Mesothelial cell of epicardium (in vitro differentiated cells): ENCODE measurements at places on chromosomes 3 and 15. TPM values are rescaled to one million over a fixed set of nuclear protein-coding genes. Genes with fewer than 3 reads are reported as not detected.

NR2E3 gene
- 1.1 to 2.0 TPM (median 1.2 TPM) in 3 replicates for total RNA-seq

CCR9 gene
- not detected in 3 replicates for total RNA-seq

INSYN1 gene
- 11.7 to 13.2 TPM (median 12.7 TPM) in 3 replicates for total RNA-seq

SEMA5B gene
- 0.20 to 0.51 TPM (median 0.27 TPM) in 3 replicates for total RNA-seq

FGD5 gene
- total RNA-seq, result 3.2 to 3.5 TPM (median 3.4 TPM) in 3 replicates

CCR1 gene
- not detected in 3 replicates for total RNA-seq

CYP11A1 gene
- 5.2 to 7.0 TPM (median 5.3 TPM) in 3 replicates for total RNA-seq

ADGRG7 gene
- not detected in 3 replicates for total RNA-seq

DNA sequence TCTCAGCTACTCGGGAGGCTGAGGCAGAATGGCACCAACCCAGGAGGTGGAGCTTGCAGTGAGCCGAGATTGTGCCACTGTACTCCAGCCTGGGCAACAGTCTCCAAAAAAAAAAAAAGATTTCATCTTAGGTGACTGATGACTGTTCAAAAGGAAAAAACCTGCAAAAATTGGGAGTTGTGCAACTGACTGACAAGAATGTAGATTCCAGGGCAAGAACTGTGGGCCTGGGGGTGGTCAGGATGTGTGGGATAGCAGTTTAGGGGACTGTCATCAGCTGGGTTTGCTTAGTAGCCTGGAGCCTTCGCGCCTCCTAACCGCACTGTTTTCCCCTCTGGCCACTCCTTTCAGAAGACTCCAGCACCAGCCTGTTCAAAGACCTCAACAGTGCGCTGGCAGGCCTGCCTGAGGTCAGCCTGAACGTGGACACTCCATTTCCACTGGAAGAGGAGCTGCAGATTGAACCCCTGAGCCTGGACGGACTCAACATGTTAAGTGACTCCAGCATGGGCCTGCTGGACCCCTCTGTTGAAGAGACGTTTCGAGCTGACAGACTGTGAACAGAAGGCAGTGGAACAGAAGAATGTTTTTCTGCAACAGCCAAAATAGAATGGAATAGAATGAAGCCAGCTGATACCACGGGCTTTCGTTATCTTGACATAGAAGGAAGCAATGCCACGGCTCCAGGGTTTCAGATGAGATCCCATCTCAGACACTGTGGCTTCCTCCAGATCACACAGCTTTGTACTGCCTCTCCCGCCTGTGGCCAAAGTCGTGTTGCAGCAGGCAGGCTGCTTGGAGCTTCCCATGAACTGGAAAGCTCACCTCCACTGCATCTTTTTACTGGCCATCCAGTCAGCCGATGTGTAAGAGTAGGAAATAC, 75.3 kb upstream of the BLM start:
- no peaks in the 10 kb centered on the region for H3K27me3 ChIP-seq
- no peaks in the 10 kb centered on the region for H3K4me1 ChIP-seq
- H3K36me3 ChIP-seq, result peaks cover 42% of the 10 kb centered on the region
- H3K4me3 ChIP-seq, result no peak overlapping the region
- peak overlapping the region; percentile 21 for H3K27ac ChIP-seq

- H3K4me1 ChIP-seq, result peaks cover 3% of the 10 kb centered on the region
- DNase-seq, result no peak
- no peaks in the 10 kb centered on the region for H3K27me3 ChIP-seq
- no peak overlapping the region for H3K27ac ChIP-seq
These were observed 26.1 kb downstream of the CEP152 start for GRCh38 chr15:48784756-48785155.

DNA sequence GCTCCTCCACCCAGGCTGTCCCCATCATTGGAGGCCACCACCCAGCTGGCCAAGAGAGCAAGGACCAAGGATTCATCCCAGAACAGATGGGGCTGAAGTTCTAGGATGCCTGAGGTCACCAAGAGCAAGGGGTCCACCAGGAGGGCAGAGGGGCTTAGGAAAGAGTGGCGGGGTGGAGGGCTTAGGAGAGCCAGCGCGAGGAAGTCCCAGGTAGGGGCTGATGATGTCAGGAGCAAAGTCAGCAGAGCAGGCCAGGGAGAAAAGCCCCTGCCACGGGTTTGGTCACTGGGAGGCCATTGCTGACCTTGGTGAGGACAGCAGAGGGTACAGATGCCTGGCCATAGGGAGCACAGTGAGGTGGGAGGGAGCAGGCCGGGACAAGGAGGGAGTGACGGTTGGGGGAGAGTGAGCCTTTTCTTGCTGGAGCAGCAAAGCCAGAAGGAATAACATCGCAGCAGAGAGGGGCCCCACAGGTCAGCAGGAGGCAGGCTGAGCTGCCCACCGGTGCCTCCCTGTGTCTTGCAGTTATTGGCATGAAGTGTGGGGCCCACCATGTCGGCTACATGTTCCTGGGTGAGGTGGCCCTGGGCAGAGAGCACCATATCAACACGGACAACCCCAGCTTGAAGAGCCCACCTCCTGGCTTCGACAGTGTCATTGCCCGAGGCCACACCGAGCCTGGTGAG, 5.2 kb downstream of the PARP3 start:
- H3K4me1 ChIP-seq, result peaks cover 8% of the 10 kb centered on the region
- no peaks in the 10 kb centered on the region for H3K36me3 ChIP-seq
- no peak overlapping the region for H3K27ac ChIP-seq
- DNase-seq, result no peak
- H3K4me3 ChIP-seq, result no peak overlapping the region

DNA sequence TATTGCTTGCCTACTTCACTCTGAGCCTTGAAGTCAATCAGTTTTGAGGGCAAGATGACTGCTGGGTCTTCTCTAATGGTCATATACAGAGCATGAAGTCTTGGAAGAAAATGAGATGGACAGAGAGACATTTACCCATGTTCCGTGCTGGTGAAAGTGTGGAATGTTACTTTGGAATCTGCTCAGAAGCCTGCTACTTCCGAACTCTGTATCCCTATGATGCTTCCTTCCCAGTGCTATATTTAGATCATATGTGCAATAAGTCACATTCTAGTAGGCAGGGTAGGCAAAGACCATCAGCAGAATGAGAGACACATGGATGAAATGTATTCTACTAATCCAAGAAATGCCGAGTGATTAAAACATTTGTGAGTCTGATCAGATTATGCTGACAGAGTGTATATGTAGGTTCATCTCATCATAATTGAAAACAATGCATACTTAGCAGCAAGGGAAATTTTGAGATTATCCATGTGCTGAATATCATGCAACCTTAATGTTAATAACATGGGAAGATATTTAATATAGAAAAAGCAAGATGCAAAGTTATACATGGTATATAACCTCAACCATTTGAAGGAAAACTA, 60.5 kb downstream of the RAB7A start:
- no peak overlapping the region for H3K4me3 ChIP-seq
- H3K36me3 ChIP-seq, result no peaks in the 10 kb centered on the region
- H3K27me3 ChIP-seq, result no peaks in the 10 kb centered on the region
- peaks cover 28% of the 10 kb centered on the region for H3K4me1 ChIP-seq

GRCh38 chr3:35641920-35642527, 2.7 kb downstream of the ARPP21 start:
- peaks cover 28% of the 10 kb centered on the region for H3K4me1 ChIP-seq
- no peak overlapping the region for H3K4me3 ChIP-seq
- H3K36me3 ChIP-seq, result no peaks in the 10 kb centered on the region

DNA sequence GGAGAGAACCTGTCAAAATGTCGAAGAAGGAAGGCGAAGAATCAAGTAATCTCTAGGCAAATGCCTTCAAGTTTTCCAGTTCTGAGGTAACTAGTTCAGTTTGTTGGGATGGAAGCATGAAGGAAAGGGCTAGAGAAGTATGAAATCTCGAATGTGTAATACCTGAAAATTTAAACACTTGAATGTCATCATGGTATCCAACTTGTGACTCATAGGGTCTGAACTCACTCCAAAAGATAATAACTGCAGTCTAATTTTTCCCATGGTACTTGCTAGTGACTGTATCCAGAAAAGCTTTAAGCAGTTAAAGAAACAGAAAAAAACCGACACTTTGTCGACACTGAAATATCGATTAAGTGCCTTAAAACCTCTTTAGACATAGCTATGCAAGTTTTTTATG, 102.9 kb upstream of the CHRM5 start:
- peaks cover 19% of the 10 kb centered on the region for H3K4me1 ChIP-seq
- no peak for DNase-seq
- H3K4me3 ChIP-seq, result no peak overlapping the region
- H3K27me3 ChIP-seq, result no peaks in the 10 kb centered on the region

- H3K27ac ChIP-seq, result no peak overlapping the region
- H3K4me3 ChIP-seq, result no peak overlapping the region
- H3K36me3 ChIP-seq, result peaks cover 2% of the 10 kb centered on the region
- no peaks in the 10 kb centered on the region for H3K27me3 ChIP-seq
- no peak for DNase-seq
These were observed 289.5 kb upstream of the TRIM42 start for GRCh38 chr3:140388202-140388922.

- no peak overlapping the region for H3K27ac ChIP-seq
- H3K27me3 ChIP-seq, result no peaks in the 10 kb centered on the region
- peaks cover 13% of the 10 kb centered on the region for H3K36me3 ChIP-seq
- H3K4me1 ChIP-seq, result peaks cover 50% of the 10 kb centered on the region
These were observed 524.5 kb upstream of the TGFBR2 start for GRCh38 chr3:30081904-30082303.

- H3K27me3 ChIP-seq, result no peaks in the 10 kb centered on the region
- H3K4me3 ChIP-seq, result no peak overlapping the region
- H3K4me1 ChIP-seq, result no peaks in the 10 kb centered on the region
- peaks cover 23% of the 10 kb centered on the region for H3K36me3 ChIP-seq
These were observed 28.8 kb downstream of the ATG7 start for GRCh38 chr3:11300970-11301369.

DNA sequence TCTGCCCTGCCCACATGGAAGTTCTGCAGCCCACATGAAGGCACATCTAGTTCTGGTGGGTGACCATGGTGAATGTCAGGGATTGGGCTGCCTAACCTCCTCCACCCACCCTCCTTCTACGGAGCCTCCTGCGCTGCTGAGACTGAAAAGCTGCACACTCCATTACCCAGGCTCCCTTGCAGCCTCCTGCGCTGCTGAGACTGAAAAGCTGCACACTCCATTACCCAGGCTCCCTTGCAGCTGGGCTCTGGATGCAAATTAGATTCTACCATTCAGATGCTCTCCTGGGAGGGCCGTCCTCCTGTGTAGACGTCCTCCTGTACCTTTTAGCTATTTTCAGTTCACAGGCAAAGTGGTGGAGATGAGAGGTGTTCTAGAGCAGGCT, 32.1 kb downstream of the POMGNT2 start:
- H3K4me1 ChIP-seq, result peaks cover 2% of the 10 kb centered on the region
- no peak overlapping the region for H3K27ac ChIP-seq
- peaks cover 5% of the 10 kb centered on the region for H3K36me3 ChIP-seq
- no peak for DNase-seq
- H3K27me3 ChIP-seq, result peaks cover 18% of the 10 kb centered on the region

GRCh38 chr3:25473246-25473645, 45.2 kb downstream of the RARB start:
- H3K27me3 ChIP-seq, result no peaks in the 10 kb centered on the region
- H3K27ac ChIP-seq, result peak overlapping the region; percentile 90
- H3K36me3 ChIP-seq, result peaks cover 26% of the 10 kb centered on the region
- peaks cover 76% of the 10 kb centered on the region for H3K4me1 ChIP-seq
- H3K4me3 ChIP-seq, result no peak overlapping the region
- no peak for DNase-seq

- peaks cover 19% of the 10 kb centered on the region for H3K4me1 ChIP-seq
- no peaks in the 10 kb centered on the region for H3K27me3 ChIP-seq
- H3K27ac ChIP-seq, result peak overlapping the region; percentile 76
- DNase-seq, result no peak
These were observed 98.2 kb downstream of the FBN1 start for GRCh38 chr15:48547286-48547685.

- no peak overlapping the region for H3K4me3 ChIP-seq
- H3K36me3 ChIP-seq, result peaks cover 18% of the 10 kb centered on the region
- H3K4me1 ChIP-seq, result peaks cover 21% of the 10 kb centered on the region
- H3K27ac ChIP-seq, result peak overlapping the region; percentile 19
- H3K27me3 ChIP-seq, result no peaks in the 10 kb centered on the region
These were observed 6.2 kb downstream of the RPL22L1 start for GRCh38 chr3:170863816-170864215.

DNA sequence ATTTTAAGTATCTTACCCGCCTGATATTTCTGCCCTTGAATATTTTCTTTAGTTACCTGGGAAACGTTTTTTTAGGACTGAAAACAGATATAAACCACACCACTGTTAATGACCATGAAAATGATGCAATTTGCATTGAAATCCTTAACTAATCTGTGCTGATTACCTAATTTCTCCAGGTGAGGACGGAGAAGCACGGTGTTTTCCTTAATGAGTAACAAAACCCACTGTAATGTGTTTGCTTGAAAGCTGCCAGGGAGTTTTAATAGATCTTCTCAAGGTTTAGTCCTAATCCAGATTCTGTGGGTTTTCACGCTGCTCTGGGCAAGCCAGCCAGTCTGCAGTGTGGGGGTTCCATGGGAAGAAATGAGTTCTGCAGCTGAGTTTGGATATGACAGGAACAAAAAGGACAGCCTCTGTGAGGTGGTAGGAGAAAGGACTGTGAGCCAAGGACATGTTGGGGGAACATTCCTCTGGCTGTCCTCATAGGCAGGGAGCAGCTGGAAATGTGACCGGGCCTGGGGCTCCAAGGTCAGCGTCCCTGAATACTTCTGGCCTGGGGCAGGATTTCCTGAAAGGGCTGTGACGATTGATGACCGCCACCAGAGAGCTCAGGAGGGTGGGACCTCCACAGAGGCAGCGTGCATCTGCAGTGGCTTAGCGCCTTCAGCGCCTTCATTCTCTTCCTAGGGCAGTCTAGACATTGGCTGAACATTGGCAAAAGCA, 18.6 kb downstream of the THSD4 start:
- peaks cover 2% of the 10 kb centered on the region for H3K27me3 ChIP-seq
- peaks cover 5% of the 10 kb centered on the region for H3K36me3 ChIP-seq
- no peak for DNase-seq
- peaks cover 37% of the 10 kb centered on the region for H3K4me1 ChIP-seq
- peak overlapping the region; percentile 52 for H3K27ac ChIP-seq
- H3K4me3 ChIP-seq, result no peak overlapping the region

GRCh38 chr3:194194051-194194756, 58.3 kb downstream of the HES1 start:
- no peaks in the 10 kb centered on the region for H3K36me3 ChIP-seq
- H3K4me1 ChIP-seq, result peaks cover 10% of the 10 kb centered on the region
- H3K4me3 ChIP-seq, result no peak overlapping the region

DNA sequence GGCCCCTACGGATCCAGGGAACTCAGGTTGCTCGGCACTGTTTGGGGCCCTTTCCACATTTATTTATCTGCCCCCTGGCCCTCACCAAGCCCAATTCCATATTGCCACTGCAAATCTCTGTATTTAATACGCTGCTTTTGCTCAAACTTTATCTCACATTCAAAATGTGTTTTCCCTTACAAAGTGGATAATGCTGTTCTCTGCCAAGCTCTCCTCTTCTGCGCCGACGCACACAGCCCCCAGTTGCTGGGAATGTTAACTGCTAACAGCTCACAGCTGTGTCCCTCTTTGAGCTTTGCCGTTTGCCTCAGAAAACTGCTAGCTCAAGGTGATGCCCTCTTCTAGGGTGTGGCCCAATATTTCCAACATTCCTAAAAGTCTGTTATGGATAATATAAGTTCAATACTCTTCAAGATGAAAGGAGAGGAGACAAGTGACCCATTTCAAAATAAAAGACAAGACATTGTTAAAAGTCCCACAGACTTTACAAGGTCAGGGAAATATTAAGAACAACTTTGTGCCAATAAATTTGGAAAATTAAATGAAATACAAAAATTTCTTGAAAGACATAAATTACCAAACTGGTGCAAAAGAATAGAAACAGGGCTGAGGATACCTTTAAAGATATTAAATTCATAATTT, 12.6 kb upstream of the FBN1 start:
- peak overlapping the region; percentile 2 for H3K27ac ChIP-seq
- H3K36me3 ChIP-seq, result no peaks in the 10 kb centered on the region
- no peaks in the 10 kb centered on the region for H3K27me3 ChIP-seq
- no peak for DNase-seq
